ENCODE measurements at places on chromosomes 16 and 17.
A peak's percentile ranks its signal among the peaks of the same experiment; 100 is the strongest.

DNA sequence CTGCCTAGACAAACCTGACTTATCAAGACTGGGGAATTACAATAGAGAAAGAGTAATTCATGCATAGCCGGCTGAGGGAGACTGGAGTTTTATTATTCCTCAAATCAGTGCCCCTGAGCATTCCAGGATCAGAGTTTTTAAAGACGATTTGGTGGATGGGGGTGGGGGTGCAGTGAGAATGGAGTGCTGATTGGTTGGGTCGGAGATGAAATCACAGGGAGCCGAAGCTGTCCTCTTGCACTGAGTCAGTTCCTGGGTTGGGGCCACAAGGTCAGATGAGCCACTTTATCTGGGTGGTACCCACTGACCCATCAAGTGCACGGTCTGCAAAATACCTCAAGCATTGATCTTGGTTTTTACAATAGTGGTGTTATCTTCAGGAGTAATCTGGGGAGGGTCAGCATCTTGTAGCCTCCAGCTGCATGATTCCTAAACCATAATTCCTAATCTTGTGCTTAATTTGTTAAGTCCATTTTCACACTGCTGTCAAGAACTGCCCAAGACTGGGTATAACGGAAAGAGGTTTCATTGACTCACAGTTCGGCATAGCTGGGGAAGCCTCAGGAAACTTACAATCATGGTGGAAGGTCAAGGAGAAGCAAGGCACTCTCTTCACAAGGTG is 69.6 kb downstream of the MARF1 start:
- DNase-seq = no peak

DNA sequence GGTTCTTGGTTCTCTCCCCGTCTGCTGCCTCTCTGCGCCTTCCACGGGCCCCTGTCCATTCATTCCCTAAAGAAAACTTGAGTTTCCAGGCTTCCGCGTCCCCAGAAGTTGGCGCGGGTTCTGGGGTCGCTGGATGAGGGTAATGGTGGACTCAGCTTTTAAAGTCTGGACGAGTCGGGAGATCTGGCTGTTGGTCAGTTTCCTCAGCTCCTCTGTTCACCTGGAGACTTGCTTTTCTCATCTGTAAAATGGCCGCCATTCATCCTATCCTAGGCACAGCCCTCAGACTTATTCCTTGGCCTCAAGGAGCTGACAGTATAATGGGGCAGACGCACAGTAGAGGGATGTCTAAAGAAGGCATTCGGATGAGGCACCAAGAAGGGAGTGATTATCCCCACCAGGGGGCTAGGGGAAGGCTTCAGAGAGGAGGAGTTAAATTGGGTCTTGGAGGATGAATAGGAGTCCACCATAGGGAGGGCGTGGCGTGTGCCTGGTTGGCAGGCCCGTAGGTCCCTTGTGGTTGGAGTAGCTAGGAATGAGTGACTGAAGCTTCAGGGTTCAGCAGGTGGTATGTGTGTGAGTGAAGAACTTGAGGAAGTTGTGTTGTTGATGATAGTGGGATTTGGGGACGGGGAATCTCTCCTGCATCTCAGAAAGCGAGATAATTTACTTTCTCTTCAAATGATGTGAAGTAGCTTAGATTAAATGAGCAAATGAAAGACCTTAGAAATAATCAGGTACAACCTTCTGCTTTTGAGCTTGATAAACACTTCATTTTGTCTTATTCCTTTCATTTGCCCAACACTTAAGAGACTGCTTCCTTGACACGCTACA is 652 bp downstream of the VPS35L start:
- DNase-seq = peak; percentile 12

- peak; percentile 40 for DNase-seq
These were observed 5.7 kb upstream of the BANP start for GRCh38 chr16:87945351-87946042.

DNA sequence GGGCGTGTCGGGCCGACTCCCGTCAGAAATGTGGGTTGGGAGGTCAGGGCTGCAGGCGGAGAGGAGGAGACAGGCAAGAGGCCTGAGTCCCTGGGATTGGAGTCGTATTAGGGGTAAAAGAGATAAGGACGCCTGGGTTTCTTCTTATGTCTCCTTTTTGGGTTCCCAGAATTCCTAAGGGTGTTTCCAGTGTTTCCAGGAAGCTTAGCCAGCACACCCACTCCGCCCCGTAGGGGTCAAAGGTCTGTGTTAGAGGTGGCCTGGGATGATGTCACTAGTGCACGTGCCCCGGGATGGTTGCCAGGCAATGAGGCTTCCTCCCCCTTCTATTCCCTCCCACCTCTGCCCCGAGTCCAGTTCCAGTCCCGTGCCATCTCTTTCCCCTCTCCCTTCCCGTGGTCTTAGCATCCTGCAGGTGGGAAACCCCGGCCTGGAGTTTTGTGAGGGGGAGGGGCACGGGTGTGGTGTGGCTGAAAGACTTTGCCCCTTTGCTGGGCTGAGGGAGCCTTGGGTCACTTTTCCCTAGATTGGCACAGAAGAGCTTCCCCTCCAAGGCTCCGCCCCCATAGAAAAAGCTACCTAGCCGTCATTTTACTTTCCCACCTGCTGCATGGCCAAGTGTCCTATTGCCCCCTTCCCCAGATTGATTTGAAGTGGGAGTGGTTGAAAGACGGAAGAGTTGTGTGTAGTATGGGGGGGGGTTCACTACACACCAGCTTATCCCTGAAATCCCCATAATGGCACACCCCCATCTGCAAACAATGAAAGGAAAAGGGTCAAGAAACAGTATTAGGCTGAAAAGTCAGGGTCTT is 2.8 kb downstream of the KDM6B start:
- DNase-seq = peak; percentile 60

GRCh38 chr16:55169780-55170179 is 154.2 kb upstream of the IRX6 start:
- no peak for DNase-seq

GRCh38 chr16:80931801-80932707 is 74.6 kb downstream of the CMC2 start:
- DNase-seq = peak; percentile 5

- DNase-seq = peak; percentile 86
These were observed 5.5 kb upstream of the KIF22 start for GRCh38 chr16:29784901-29785500.

- no peak for DNase-seq
These were observed 1.0 kb downstream of the IRX3 start for GRCh38 chr16:54285414-54286089.

- no peak for DNase-seq
These were observed 60.6 kb upstream of the NOG start for GRCh38 chr17:56532926-56533325.

- no peak for DNase-seq
These were observed 7.5 kb upstream of the ITGB3 start for GRCh38 chr17:47246120-47246519.

- DNase-seq = no peak
These were observed 24.4 kb upstream of the PHKG2 start for GRCh38 chr16:30723725-30724355.

DNA sequence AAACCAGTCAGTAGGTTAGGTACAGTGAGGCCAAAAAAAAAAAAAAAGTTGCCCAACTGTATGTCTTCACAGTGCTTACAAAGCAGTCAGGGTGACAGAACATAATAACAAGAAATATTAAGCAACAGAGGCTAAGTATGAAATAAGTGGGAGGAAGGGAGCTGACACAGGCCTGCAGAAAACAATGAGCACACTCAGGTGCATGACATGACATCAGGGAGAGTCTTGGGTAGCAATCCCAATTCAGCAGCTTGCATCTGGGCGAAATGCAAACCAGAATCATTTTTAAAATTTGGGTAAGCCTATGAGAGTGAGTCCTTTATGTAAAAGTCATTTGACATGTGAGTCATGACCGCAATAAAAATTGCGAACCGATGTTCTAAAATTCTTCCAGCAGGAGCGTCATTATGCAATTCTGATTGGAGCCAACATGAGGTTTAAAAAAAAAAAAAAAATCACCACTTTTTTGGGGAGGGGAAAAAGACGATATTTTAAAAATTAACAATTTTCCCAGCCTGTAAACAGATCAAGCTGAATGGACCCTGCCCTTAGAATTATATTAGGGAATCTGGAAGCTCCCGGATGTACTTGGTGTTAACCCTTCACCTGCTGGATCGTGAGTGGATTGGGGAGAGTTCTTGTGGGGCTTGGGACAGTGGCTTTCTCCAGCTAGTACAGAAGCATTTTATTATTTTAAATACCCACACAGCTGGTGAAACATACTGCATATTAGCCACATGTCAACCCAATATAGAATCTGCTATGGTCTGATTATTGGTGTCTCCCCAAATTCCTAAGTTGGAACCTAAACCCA is 127.9 kb downstream of the NPIPB5 start:
- no peak for DNase-seq

DNA sequence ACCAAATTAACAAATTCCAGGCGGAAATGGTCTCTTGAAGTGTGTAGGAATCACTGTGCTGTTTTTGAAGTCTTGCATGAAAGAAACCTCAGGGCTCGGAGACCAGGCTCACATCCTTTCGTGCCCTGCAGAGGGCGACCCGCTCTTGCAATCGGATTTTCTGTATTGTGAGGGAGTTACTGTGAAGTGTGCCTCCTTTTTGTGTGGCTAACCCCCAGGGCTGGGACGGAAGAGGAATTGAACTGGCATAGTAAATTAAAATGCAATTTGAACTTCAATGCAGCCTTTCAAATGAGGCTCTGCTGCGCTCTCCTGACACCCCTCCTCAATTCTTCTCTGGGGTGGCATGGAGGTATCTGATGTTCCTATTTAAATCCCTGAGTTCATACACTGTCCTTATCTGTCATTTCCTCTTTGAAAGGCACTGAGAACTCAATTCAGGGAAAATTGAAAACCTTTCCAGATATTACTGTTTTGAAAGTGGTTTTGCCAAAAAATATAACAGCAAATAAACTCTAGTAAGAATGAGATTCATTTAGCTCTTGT is 51.5 kb upstream of the MGAT5B start:
- DNase-seq = peak; percentile 75

GRCh38 chr17:64662774-64663367 is 764 bp upstream of the SMURF2 start:
- DNase-seq = no peak

- no peak for DNase-seq
These were observed 5.7 kb upstream of the SALL1 start for GRCh38 chr16:51156807-51157200.

DNA sequence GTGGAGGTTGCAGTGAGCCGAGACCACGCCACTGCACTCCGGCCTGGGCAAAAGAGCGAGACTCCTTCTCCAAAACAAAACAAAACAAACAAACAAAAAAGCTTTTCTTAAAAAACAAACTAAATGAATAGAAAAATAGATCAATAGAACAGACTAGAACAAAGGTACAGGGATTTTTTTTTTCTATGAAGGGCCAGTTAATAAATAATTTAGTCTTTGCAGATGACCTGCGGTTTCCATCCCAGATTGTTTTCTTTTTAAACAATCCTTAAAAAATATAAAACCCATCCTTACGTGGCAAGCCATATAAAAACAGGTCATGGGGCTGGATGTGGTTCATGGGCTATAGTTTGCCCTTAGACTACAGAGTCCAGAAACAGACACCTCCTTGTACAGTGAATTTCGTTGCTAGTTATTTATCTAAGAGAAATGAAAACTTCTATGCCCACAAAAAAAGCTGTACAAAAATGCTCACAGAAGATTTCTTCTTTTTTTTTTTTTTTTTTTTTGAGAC is 45.4 kb downstream of the CREBBP start:
- DNase-seq = no peak

DNA sequence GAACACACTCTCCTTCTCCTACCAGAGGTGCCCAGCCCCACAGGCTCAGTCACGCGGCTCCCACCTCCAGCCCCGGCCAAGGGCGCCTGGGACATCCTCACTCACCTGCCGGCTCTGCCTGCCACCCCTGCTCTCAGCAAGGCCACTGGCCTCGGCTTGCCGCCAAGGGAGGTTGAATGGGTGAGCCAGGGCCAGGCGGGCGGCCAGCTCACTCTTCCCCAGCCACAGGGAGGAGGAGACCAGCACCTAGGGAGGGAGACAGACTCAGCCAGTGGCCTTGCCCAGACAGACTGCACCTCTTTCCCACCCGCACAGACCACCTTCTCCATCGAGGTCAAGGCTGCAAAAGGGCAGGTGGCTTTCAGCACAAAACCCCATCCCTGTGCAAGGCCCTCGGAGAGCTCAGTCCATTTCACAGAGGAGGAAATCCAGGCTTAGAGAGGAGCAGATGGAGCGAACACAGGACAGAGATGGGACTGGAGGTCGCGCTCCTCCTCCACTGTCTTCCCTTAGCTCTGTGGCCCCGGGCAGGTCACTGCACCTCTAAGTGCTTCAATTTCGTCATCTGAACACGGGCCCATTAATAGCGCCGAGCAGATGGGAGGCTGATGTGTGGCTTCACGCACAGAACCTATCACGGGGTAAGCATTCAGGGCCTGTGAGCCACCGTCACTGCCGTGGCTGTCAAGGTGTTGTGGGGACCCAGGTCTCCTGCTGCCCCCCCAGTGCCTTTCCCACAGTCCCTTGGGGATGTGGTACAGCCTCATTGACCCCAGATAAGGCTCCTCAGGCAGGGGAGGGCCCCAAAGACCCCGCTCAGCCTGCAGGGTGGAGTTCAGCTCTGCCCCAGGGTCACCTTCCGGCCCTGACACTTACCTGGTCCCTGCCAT is 56.1 kb downstream of the RMI2 start:
- no peak for DNase-seq

DNA sequence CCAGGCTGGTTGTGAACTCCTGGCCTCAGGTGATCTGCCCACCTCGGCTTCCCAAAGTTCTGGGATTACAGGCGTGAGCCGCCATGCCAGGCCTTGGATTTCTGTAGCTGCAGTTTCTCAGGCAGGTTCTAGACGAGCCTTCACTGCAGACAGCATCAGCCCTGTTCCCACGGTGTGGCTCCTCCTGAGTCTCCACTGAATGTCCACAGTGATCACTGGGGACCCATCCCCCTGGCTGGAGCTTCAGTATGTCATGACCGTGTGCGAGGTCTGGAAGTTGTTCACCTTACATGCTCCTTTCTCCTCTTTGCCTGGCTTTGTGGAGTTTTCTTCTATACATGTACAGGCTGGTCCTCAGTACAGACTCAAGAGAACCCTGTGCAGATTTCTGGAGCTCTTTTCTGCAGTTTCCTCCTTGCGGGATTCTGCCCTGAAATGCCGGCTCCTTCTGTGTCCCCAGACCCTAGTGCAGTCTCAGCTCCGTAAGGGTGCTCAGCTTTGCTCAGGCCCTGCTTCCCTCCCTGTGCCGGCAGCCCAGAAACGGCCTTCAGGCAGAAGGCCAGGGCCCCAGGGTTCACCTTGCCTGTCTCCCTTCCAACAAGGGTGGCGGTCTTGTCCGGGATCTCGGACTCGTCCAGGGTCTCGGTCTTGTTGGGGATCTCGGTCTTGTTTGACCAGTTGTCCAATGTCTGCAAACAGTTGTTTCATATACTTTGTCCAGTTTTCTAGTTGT is 14.3 kb upstream of the FASN start:
- no peak for DNase-seq

DNA sequence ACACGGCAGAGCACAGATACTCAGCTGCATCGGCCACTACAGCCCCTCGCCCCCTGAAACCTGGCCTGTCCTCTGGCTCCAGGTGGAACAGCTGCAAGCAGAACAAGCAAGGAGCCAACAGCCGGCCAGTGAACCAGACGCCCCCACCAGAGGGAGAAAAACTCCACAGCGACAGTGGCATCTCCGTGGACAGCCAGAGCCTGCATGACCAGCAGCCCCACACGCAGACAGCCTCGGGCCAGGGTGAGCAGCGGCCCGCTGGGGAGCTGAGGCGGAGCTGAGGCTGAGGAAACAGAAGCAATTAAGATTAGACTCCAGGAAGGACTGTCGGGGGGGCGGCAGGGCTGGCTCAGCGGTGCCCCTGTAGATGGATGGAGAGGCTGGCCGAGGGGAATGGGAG is 16.7 kb downstream of the NGFR start:
- no peak for DNase-seq

- no peak for DNase-seq
These were observed 26.6 kb downstream of the ITPRIPL2 start for GRCh38 chr16:19140396-19140795.

Measured in CD4-positive, alpha-beta T cell treated with Interleukin-17A for 4 hours (primary cell).